ENCODE measurements at places on chromosomes 6 and 20. TPM values are rescaled to one million over a fixed set of nuclear protein-coding genes. Genes with fewer than 3 reads are reported as not detected.

DNA sequence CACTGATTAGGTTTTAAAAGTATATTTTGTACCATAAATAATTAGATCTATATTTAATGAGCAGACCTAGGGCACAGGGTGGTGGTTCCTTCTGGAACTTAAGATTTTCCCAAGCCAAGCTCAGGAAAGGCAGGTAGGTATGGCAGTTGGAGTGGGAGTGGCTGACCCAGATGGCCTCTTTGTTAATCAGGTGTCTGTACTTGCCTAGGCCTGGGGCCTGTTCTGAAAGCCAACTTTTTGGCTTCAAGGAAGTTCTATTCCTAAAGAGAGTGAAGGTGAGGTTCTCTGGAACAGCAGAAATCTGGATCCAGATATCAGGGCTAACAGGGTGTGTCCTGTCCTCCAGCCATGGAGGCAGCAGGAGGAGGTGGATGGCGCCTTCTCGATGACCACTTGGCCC, 44.9 kb downstream of the VEGFA start:
- no peak for DNase-seq

DNA sequence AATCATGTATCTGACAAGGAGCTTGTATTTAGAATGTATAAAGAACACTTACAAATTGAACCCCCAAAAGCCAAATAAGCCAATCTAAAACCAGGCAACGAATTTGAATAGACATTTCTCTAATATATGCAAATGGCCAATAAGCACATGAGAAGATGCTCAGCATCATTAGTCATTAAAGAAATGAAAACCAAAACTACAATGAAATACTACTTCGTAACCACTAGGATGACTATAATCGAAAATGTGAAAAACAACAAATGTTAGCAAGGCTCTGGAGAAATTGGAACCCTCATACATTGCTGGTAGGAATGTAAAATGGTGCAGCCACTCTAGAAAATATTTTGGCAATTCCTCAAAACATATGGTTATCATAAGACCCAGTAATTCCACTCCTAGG, 105.8 kb upstream of the TOP1 start:
- no peak for DNase-seq

DNA sequence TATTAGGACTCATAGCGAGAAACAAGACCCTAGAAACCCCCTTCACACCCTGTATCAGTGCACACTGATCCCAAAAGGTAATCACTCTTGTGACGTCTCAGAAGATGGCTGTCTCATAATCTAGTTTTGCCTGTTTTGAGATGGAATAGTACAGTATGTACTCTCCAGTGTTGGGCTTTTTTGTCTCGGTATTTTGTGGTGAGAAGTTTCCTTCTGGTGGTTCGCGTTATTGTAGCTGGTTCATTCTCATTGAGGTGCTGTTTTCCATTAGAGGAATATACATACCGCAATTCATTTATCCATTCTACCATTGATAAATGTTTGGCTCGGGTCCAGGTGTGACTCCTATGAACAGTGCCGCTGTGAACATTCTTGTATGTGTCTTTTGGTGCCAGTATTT, 27.9 kb upstream of the MAP3K4 start:
- no peak for DNase-seq

- DNase-seq: no peak
These were observed 232.7 kb downstream of the HIVEP2 start for GRCh38 chr6:142712231-142712630.

DNA sequence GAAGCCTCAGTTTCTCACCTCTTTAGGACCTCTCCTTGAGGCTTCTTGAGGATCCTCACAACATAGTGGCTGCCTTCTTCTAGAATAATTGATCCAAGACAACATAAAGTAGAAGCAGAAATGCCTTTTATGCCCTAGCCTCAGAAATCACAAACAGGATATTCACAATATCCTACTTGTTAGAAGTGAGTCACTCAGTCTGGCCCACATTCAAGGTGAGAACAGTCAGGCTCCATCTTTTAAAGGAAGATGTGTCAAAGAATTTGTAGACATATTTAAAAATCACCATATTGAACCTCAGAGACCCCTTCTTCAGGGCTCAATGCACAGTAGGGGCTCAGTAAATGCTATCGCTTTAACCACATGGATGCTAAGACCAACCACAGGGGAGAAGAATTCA, 20.8 kb upstream of the FAM83D start:
- DNase-seq: no peak

GRCh38 chr20:51034476-51034875, 11.6 kb upstream of the KCNG1 start:
- no peak for DNase-seq

- DNase-seq: no peak
These were observed 60.3 kb upstream of the PRELID3B start for GRCh38 chr20:59102841-59103299.

DNA sequence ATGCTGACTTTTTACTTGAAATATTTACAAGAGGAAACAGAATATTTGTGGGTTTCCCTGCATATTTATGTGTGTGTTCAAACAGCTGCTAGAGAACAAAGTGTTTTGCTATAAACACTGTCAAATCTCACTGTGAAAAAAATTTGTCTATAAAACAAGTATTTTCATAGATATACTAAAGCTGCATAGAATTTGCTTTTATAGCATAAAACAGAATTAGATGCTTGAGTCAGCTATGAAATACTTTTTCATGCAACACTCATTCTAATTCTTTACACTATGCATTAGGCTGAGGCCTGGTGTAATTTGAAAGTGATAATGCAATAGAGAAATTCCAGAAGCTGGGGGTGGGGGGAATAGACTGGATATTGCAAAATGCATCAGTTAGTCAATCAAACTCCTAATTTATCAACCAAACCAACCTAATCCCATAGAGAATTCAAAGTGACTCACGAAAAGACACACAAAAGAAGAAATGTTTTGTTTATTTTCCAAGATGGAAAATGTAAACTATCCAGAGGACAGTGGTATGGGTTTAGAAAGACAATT, 148.2 kb downstream of the LAMA2 start:
- DNase-seq: no peak

- DNase-seq: no peak
These were observed 6.3 kb upstream of the RGL2 start for GRCh38 chr6:33305052-33305451.

- DNase-seq: no peak
These were observed 22.7 kb upstream of the TFAP2C start for GRCh38 chr20:56606174-56606945.

DNA sequence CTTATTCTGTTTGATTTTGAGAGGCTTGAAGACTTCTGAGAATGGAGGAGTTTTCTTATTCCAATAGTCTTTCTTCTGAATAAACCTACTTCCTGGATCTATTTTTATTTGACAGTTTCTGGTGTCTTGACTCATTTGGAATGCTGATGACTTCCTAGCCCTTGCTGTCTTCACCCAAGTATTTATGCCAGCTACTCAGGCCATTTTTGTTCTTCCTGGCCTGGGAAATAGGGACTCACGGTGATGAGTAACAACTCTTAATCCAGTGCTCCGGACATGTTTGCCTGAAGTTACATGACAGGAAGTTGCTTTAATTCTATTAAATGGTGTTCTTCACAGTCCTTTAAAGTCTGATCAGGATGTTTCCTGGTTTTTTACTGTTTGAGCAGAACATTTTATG, 272.1 kb upstream of the EYS start:
- DNase-seq: no peak

DNA sequence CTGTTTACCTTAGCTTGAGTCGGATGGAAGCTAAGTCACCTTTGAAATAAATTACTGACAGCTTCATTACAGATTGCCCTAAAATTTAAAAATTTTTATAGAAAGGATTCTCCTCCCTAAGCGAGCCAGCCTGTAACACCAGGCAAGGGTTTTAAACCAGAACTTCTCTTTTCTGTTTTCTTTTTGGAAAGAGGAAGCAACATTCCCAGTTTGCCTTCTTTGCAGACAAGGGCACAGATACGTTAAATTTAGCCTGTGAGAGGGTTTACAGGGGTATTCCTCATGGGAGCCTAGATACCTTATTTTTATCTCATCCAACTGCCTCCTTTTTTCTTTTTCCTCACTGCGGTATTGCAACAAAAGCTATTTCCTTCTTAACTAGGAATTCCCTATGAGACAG, 45.0 kb downstream of the GNAS start:
- DNase-seq: no peak

DNA sequence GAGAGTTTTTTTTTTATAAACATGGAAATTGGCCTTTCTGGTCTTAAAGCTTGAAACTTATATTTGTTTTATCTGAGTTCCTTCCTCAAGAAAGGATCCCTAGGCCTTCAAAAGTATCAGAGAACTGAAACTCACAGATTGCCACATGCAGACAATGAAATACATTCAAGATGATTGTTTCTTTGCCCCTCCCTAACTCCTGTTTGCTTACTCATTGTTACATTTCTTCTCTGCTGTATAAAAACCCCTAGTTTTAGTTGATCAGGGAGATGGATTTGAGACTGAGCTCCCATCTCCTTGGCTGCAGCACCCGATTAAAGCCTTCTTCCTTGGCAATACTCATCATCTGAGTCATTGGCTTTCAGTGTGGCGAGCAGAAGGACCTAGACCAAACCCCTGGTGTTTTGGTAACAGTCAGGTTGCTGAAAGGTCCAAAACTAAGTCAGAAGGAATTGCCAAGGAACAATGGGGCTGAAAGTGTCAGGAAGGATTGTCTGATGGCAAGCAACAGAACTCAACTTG, 132.3 kb upstream of the SULF2 start:
- no peak for DNase-seq

GRCh38 chr6:3318226-3318625, 59.5 kb downstream of the PSMG4 start:
- DNase-seq: no peak

DNA sequence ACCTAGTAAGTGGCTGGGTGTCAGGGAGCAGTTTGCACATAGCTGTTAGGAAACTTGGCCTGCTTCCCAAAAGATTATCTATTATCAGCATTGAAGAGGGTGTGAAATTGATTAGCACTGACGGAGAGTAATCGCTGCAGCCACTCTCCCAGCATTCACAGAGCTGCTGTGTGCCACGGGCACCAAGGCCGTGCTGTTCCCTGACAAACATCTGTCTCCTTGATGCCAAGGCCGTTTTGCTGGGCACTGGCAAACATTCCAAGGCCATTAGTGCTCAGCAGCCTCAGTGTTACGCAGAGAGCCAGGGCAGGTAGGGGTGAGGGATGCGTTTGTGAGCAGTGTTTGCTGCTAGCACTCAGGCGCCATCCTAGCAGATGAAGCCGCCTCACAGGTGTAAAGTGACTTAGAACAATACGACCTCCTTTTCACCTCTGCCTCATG, 57.7 kb upstream of the VSTM2L start:
- DNase-seq: no peak

PRICKLE4 gene
- total RNA-seq: not detected

COL21A1 gene
- total RNA-seq: not detected

PNLDC1 gene
- total RNA-seq: 1.1 TPM

FABP7 gene
- total RNA-seq: not detected
